CD14-positive monocyte (primary cell): ENCODE measurements at places on chromosomes 6 and 20.

- DNase-seq, result no peak
Observed at GRCh38 chr6:12294851-12295536, 4.8 kb downstream of the EDN1 start.

- DNase-seq, result no peak
Observed at GRCh38 chr20:58722877-58723627, 30.5 kb downstream of the NPEPL1 start.

DNA sequence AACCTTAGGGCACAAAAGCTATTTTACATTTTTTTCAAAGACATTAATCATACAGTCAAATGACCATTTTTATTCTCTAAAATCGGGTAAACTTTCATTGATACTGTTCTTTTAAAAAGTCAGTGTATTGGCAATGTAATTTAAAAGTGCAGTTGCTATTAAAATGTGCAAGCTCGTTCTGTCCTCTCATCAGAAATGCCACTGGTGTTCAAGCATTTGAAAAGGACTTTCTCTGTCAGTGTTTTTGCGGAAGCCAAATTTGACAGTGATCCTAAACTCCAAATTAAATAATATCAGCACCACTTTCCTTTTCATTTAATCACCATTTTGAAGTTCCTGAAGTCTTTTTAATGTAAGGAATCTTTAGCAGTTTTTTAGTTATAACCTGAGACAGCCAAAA lies 69.6 kb downstream of the AFG1L start:
- DNase-seq, result no peak

- DNase-seq, result no peak
Observed at GRCh38 chr6:96682017-96682416, 119.1 kb downstream of the FHL5 start.

DNA sequence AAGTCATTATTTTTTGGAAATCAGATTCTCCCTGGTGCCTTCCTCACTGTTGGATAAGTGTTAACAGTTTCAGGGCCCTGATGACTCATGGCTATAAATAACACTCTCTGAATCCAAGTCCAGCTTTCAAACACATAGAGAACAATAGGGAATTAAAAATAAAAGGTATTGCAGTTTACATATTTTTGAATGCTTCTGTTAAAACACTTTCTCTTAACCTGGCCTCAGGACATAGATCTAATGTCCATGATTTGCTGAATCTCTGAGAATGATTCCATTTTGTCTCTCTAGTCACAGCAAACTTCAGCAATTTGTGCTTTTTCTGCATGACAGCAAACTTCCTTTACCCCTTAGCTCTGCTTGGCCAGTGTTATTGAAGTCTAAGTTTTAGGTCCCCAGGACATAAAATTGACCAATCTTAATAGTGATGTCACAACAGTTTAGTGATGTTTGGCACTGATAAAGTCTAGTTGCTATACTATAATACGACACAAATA lies 1192.4 kb upstream of the CITED2 start:
- no peak for DNase-seq

- DNase-seq, result no peak
Observed at GRCh38 chr6:74459260-74459659, 746.6 kb downstream of the COL12A1 start.

- DNase-seq, result no peak
Observed at GRCh38 chr20:12414446-12415274, 497.0 kb downstream of the BTBD3 start.

GRCh38 chr6:137901454-137901853 lies 34.4 kb downstream of the TNFAIP3 start:
- no peak for DNase-seq

DNA sequence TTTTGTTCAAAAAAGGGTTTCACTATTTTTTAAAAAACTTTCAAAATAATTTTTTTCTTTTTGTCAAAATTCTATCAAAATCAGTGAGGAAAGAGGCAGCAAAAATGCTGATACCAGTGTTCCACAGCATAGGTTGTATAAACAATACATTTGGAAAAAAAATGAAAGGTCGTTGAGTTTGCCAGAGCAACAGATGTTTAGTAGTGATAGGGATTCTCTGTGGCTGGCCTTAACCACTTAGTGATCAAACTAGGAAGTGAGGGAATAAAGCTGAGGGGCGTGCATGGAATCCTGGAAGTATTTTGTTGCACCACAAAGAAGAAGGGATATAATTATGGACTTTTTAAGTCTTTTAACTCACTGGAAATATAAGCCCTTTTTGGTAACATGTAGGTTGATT lies 555.3 kb upstream of the CHD6 start:
- no peak for DNase-seq

DNA sequence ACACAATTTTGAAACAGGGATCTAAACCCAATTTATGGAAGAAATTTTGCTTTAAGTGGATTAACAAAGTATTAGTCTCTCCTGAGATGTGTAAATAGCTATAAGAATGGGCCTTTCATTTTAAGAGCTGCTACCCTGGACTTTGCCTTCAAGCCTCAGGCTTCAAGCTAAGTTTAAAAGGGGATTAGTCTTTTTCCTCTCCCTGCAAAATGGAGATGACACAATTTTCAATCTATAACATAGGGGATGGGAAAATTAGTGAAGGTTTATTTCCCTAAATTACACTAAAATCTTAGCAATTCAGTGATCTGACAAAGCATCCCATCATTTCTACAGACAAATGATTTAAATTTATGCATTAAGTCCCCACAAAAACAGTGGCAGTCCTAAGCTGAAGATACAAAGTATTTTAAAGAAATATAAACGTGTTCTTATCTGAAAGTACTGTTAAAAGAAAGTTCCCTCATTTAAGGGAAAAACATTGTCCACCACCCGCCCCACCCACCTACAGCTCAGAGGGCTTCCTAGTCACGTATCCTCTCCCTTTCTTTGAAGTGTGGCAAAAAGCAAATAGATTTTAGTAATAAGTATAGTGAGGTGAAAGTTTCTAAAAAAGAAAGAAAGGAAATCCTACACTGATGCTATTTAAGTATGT lies 14.5 kb downstream of the ARHGAP18 start:
- no peak for DNase-seq

DNA sequence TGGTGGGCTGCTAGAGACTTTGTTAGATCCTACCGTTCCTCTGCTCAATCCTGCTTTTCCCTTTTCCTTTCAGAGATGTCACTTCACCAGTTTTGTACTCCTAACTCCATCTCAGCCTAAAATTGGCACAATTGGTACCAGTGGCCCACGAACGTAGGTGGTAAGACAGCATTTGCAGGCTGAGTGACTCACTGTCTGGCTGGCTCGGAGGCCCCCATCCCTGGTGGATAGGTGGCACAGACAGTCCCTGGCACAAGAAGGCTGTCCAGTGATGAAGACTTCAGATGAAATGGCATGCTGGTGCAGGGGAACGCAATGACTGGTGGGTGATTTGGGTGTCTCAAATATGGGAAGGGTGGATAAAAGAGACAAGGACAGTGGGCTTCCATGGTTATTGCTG lies 11.1 kb downstream of the HEBP2 start:
- no peak for DNase-seq

DNA sequence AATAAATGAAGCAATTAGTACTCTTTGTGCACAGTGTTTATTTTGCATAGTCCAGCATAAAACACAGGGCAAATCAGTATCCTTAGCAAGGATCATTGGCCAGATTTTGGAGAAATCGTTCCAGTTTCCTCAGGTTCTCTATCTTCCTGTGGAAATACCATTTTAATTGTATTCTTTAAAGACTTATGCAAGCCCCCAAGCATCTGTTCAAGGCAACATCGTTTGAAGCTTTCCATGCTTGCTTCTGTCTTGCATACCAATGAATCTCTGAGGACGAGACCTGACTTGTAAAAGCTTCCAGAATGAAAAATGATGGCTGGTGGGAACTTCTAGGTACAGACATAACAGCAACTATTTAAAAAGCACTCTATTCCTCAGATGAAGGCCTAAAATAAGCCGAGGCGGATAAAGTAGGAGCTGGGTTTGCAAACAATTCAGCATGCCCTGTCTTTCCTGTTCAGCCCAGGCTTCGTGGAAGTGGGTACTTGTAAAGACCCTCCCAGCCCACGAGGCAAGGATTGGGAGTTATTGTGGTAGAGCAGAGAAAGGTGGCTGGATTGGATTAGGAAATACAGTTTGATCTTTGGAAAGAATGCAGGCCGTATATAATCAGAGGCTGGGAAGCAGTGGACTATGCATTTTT lies 21.6 kb downstream of the NRSN1 start:
- DNase-seq, result no peak

DNA sequence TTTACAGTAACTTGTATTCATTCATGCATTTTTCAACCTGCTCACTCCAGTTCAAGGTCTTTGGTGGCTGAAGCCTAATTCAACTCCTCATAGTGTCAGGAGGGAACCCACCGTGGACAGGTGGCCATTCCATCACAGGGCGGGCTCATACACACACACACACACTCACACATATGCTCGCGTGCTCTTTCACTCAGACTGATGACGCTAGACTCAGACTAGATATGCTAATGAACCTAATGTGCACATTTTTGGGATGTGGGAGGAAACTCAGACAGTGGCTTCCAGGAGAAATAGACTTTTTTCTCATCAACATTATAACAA lies 56.7 kb downstream of the TRIM27 start:
- DNase-seq, result peak; percentile 27

DNA sequence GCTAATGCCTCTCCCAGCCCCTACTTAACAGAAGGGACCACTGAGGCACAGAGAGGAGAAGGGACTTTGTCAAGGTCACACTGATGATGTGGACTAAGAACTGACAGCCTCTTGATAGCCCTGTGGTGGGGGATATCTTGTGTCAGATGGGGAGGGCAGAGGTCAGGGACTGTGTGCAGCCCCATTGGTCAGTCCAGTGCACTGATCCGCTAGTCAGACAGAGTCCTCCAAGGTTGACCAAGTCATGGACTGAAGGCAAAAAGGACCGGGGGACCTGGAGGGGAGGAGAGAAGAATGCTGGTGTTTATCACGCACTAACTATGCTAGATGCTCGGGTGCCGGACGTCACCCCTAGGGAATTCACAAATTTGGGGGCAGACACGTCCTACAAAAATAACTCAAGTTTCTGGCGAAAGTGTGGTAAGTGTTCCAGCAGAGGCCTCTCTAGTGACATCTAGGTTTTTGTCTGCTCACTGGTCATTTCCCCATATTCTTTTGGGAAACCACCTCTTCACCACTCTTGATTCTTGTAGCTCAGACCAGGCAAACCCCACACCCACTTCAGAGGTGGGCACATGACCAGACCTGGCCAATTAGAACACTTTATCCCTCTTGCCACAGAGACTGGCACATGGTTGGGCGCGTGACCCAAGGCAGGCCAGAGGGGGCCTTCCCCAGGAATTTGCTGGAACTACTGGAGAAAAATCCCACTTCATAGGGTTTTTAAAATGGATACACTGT lies 21.0 kb downstream of the TCF15 start:
- peak; percentile 3 for DNase-seq

DNA sequence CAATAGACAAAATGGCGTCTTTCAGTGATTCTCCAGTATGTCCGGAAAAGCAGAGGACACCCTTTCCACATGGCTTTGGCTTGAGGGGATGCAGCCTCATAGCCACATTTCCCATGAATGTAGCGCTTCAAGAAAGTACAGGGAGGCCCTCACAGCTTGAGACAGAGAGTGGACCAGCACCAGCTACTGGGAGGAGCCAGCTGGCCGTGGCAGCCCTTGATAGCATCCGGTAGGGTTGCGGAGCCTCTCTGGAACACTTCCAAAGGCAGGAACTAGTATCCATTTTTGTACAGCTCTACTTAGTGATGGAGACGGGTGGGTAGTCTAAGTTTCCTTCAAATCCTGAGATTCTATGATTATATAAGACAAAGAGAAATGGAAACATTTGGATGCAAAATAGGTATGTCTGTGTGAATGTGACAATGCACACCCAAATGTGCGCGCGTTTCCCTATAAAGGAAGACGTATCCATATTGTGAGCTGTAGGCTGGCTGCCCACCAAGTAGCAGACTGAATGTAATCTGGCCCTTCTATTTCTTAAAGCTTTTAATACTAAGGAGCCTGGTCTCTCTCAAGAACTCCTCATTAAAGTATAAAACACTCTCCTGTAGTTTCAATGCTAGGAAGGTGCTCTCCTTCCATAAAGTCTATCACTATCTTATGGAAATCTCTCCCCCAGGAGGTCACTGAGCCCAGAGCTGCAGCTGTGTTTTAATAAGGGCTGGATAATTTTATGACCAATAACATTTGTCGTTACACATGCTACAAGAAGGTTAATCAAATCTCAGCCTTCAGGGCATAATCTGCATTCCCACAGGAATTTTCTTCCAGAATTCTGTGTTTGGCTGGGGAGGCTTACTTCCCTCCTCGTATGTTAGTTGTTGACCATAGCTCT lies 74.0 kb downstream of the SOBP start:
- no peak for DNase-seq

GRCh38 chr6:55293116-55293515 lies 34.2 kb upstream of the GFRAL start:
- no peak for DNase-seq

GRCh38 chr6:6169141-6169540 lies 151.3 kb downstream of the F13A1 start:
- no peak for DNase-seq

DNA sequence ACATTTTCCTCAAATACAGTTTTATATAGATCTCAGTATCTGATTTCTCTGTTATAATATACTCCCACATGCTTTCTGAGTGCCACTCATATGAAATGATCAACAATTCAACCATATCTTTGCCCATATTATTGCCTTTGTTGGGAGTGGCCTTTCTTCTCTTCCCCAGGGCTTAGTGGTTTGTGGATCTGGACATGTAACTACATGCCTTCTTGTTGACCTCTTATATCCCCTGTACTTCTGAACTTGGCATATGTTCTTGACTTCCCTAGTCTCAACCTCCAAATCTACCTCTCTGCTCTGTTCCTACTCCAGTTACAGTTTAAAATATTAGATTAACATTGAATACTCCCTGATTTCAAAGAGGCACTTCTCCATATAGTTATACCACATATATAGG lies 34.3 kb upstream of the PRIM2 start:
- DNase-seq, result no peak

DNA sequence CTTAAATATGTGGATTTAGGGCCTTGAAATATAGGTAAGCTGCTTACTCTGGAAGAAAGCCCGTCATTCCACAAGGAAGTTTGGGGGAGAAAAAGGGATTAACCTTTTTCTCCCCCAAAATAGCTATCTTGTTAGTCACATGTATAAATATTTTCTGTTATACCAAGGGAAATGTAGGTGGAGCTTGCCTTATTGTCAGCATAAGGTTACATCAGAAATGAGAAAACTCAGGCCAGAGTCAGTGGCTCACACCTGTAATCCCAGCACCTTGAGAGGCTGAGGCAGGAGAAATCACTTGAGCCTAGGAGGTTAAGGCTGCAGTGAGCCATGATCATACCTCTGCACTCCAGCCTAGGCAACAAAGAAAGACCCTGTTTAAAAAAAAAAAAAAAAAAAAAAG lies 129.9 kb downstream of the LRFN2 start:
- no peak for DNase-seq

- DNase-seq, result peak; percentile 15
Observed at GRCh38 chr6:14313248-14313647, 195.7 kb downstream of the CD83 start.

- peak; percentile 4 for DNase-seq
Observed at GRCh38 chr6:99119109-99120031, 171.6 kb upstream of the FBXL4 start.

- no peak for DNase-seq
Observed at GRCh38 chr6:105539911-105540310, 137.0 kb upstream of the PREP start.

- DNase-seq, result no peak
Observed at GRCh38 chr6:112990971-112991370, 643.8 kb downstream of the RFPL4B start.

GRCh38 chr6:3176562-3177355 lies 19.4 kb upstream of the TUBB2A start:
- peak; percentile 89 for DNase-seq
